ENCODE measurements at places on chromosomes 11 and 22.

- no peak for DNase-seq
These were observed 14.3 kb upstream of the CRY2 start for GRCh38 chr11:45832811-45833441.

DNA sequence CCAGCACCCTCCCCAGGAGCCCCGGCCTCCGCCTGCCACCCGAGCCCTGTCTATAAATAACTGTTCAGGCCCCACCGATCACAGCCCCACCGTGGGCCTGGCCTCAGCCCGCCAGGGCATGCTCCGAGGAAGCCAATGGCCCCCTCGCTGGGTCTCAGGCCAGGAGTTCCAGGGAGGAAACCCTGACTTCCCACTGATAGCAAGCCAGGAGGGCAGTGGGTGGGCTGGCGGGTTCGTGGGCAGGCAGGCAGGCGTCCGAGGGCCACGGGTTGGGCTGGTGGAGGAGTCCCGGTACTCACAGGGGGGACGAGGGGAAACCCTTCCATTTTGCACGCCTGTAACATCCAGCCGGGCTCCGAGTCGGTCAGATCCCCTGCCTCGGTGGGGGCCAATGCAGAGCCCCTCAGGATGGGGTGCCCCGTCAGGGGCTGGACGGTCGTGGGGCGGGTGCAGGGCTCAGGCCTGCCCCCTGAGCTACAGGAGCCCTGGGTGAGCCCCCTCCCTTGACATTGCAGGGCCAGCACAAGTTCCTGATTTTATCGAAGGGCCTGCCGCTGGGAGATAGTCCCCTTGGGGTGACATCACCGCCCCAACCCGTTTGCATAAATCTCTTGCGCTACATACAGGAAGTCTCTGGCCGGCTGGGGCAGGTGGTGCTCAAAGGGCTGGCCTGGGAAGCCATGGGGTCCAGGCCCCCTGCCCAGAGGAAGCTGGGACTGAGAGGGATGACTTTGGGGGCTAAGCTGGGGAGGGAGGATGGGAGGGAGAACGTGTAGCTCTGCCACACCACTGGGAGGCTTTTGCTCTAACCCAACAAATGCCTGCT is at the start of gene SPI1:
TSS of gene SPI1 (minus strand) at position 538 of the 826 bp plus-strand sequence. CDS start at position 344, 194 bp downstream.
- no peak for DNase-seq

GRCh38 chr11:118048472-118049370 is 28.2 kb upstream of the TMPRSS4 start:
- no peak for DNase-seq

DNA sequence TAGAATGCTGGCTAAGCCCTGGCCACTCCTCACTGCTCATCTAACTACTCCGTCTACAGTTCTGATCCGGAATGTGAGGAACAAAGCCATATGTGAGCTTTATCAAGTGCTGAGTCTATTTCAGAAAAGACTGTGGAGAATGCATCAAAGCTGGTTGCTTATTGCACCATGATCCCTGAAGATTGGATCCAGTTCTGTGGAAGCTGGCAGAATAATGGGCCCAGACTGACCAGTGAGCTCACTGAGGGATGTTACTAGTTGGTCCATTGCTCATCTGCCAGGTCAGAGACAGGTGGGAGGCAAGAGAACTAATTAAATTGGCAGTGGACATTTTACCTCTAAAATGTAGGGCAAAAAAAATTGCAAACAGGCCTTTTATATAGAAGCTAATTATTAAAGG is 681.3 kb downstream of the NTM start:
- DNase-seq, result no peak

- DNase-seq, result no peak
These were observed 44.4 kb upstream of the ST14 start for GRCh38 chr11:130115218-130115617.

DNA sequence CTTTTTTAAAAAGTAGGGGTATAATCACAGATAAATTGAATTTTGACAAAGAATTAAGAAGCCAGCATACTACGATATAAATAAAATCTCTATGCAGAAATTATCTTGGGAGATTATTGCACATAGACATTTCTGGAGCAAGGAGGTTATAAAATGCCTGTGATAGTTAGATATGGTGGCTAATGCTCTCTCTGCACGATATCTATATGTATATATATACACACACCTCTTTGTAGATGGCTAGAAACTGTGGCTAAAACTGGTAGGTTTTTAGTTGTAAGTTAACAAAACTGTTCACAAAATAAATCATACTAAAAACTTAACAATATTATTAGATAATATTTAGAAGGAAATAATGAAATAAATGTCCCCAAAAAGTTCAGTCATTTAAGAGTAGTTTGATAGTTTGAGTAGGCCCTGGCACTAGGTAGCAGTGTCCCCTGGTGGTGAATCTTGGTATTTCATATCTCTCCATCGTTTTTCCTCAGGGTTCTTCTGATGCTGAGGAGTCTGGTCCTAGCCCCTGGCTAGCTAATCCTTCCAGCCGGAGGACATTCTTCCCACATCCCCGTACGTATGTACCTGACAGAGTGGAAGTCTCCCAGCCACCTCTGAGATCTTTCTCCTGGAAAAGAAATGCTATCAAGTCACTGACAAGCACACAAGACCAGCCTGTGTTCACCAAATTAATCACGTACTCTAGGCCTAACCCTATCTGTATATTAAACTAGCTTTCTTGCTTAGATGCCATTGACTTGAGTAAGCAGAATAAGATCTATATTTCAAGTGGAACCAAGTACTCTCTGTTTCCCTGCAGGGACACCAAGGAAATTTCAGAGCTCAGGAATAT is 32.2 kb downstream of the ART5 start:
- DNase-seq, result no peak

DNA sequence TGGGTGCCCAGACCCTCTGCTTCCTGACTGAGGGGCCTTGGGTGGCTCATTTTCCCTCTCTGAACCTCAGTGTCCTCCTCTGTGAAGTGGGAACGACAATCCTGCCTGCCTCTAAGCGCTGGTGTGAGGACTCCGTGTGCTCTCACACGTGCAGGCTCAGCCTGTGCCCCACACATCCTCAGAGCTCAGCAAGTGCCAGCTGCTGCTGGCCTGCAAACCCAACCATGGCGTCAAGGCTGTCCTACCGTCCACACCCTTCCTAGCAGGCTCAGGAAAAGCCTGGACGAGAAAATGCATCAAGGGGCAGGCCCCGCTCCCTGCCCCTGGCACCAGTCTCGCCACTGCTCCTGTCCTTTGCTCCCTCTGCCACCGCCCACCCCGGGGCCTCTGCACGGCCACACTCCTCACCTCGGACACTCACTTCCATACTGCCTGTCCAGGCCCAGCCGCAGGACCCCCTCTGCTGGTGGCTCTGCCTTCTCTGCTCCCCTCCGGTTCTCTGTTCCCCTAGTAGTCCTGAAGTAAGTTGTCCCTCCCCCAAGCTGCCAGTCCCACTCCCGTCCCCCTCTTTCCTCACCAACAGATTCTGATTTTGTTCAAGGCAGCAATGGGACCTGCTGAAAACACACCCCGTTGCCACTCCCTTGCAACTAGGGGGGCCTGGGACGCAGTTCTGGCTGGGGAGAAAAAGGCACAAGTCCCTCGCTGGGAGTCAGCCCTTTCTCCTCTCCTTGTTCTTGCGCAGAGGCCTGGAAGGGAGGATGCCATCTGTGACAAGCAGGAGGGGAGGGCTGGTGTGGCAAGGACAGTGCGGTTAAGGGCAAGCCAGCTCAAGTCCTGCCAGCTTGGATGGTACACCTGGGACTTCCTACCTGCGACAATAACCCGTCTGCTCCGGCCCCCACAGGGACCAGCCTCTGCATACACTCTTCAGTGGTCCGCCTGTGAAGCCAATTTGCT is 62.2 kb downstream of the ARFGAP3 start:
- no peak for DNase-seq

DNA sequence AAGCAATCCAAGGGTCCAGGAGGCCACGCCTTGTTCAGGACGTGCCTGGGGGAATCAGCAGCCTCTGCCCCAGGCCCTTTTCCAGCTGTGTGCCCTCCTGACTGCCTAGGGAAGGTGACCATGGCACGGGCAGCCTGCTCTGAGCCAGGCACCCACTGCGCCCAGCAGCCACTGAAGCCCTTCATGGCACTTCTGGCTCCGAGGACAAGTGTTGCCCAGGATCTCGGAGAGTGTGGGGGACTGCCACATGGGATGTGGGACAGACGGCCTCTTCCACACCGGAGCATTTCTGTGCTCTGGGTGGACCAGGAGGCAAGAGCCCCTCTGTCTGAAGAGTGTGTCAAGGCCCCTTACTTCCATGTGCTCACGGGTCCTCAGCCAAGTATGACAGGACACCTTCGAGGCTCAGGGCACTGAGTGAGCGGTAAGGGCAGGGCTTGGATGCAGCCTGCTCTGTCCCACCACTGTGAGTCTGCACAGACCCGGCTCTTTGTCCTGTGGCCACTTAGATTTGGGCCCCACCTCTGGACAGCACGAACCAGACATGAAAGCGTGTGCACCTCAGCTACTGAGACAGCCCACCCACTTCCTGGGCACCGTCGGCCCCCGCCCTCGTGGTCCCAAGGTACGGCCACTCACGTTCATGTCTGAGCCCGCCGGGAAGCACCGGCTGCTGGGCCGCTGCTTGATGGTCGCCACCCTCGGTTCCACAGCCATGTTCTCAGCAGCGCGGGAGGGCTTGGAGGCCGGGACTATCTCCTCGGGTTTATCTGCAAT is 93.6 kb downstream of the CTTN start:
- DNase-seq, result no peak

GRCh38 chr11:66612458-66612857 is 4.0 kb upstream of the RBM14 start:
- DNase-seq, result no peak

- DNase-seq, result no peak
These were observed 38.0 kb upstream of the PICALM start for GRCh38 chr11:86106916-86107315.

DNA sequence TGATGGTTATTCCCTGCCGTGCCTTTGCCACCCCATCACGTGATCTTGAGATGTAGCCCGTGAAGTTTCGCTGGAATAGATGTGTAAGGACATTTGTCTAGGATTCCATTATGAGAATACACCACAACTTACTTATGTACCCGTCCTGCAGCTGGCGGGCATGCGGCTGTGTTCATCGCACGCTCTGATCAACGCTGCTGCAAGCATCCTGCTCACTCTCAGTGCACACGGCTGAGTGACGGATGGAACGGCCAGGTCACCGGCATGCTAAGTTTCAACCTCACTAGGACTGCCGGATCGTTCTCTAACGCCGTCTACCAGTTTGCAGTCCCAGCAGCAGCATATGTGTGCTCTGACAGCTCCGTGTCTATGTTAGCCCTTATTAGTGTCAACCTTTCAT is 44.6 kb downstream of the APOL1 start:
- no peak for DNase-seq

DNA sequence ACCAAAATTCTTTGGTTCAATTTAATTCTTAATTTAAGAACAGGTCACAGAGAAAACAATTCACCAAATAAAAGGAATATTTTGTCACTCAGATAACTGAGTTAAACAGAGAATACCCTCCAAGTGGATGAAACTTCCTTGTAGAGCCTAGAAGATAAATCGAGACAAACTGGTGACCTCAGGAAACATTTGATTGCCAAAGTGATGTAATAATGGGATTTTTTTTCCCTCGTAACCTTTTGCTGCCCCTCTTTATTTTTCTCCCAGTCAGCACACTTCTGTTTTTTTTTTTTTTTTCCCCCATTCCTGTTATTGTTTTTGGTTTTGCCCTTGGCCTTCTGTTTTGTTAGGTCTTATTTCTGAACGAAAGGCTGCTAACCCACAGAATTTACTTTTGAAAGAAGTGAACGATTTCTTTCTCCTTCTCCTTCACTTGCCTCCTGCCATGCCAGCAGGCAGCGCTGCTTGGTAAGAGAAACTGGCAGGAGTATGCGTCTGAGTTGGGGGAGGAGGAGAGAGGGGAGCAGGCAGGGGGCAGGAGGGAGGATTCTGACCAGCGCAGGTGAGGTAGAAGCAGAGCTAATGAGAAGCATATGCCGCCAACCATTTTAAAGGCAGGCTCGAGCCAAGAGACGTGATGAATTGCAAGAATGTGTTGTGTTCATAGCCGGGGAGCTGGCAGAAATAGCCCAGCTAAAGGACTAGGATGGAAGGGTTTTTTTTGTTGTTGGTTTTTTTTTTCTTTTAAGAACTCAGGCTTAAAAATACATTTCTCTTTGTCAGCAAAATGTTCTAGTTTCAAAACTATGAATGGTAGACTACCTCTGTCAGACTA is 121.9 kb upstream of the MTMR2 start:
- no peak for DNase-seq

GRCh38 chr22:36384766-36385481 is 2.8 kb downstream of the MYH9 start:
- DNase-seq, result peak; percentile 81

GRCh38 chr11:19436932-19437331 is 196.2 kb upstream of the E2F8 start:
- DNase-seq, result no peak

DNA sequence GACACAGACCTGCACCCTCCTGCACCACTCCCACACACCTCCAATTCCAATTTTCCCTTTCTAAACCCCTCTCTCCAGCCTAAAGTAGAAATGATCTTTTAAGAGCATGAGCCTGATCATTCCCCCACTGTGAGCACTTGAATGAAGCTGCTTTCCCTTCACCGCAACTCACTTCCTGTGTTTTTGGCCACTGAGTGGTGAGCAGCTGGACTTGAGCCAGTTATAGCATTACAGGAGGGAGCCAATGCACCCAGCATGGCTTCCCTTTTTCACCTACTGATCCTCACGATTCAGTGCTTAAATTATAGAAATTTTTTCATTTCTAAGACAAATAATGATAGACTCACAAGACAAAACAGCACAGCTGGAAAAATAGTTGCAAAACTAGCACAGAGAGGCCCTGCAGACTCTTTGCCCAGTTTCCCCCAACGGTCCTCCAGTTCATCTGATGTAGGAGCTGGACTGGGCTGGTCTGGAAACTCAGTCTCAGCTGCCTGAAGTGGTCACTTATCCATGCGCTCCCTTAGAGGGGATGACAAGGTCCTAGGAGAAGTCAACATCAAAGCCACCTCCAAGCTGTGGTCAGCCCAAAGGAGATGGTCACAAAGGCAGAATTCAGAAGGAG is 9.7 kb upstream of the APOL4 start:
- no peak for DNase-seq

DNA sequence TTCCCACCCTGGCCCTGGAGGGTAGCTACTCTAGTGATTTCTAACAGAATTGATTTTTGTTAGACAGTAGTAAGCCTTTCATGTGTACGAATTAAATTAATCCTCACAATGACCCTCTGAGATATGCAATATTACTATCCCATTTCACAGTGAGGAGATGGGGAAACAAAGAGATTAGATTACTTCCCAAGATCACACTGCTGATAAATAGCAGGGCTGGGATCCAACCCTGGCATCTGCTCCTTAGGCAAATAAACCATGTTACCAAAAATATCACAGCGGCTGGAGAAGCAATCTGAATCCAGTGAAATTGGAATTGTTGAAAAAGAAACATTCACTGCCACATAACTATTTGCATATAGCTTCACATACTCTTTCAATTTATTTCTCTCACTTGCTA is 12.8 kb upstream of the CAVIN3 start:
- DNase-seq, result no peak

Measured in T-helper 2 cell (primary cell).